ENCODE measurements at places on chromosomes 16 and 17. TPM values are rescaled to one million over a fixed set of nuclear protein-coding genes. Genes with fewer than 3 reads are reported as not detected.

DNA sequence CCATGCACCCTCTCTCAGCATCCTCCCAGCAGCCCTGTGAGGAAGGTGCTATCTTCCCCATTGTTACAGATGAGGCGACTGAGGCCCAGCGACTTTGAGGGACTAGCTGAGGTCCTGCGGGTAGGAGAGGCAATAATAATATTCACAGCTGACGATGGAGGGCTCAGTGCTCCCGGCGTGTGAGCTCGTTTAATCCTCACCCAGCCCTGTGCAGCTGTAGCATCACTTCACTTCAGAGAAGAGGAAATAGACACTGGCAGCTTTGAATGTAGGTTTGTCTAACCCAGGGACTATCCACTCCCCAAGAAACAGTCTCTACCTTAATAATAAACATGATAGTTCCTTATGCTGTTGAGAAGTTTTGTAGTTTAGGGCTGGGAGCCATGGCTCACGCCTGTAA lies 21.6 kb downstream of the LASP1 start:
- no peaks in the 10 kb centered on the region for H3K4me1 ChIP-seq
- no peak overlapping the region for H3K27ac ChIP-seq
- H3K27me3 ChIP-seq: no peaks in the 10 kb centered on the region
- no peak overlapping the region for H3K4me3 ChIP-seq

DNA sequence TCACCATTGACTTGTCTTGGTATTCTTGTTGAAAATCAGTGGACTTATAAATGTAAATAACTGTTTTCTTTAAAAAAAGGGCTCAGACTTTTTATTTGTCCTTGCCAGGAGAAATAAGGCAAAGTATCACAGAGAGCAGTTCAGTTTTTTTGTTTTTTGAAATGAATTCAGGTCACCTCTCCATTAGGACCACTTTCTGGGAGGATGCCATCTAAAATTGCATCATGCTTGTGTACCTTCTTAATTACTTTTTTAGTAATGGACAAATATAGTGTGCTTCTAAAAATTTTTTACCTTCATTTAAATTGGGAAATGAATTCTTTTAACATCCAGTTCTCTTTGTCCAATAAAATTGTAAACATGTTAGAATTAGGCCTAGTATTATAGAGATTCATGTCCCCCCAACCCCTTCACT lies 210.0 kb downstream of the BCAS3 start:
- H3K27me3 ChIP-seq: no peaks in the 10 kb centered on the region
- H3K27ac ChIP-seq: no peak overlapping the region
- no peak overlapping the region for H3K4me3 ChIP-seq
- no peaks in the 10 kb centered on the region for H3K4me1 ChIP-seq
- no peak for DNase-seq

DNA sequence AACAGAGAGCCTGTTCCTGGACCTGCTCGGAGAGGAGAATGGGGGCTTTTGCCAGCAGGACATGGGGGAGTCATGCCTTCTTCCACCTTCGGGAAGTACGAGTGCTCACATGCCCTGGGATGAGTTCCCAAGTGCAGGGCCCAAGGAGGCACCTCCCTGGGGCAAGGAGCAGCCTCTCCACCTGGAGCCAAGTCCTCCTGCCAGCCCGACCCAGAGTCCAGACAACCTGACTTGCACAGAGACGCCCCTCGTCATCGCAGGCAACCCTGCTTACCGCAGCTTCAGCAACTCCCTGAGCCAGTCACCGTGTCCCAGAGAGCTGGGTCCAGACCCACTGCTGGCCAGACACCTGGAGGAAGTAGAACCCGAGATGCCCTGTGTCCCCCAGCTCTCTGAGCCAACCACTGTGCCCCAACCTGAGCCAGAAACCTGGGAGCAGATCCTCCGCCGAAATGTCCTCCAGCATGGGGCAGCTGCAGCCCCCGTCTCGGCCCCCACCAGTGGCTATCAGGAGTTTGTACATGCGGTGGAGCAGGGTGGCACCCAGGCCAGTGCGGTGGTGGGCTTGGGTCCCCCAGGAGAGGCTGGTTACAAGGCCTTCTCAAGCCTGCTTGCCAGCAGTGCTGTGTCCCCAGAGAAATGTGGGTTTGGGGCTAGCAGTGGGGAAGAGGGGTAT lies 39.3 kb upstream of the IL21R start:
- no peak overlapping the region for H3K4me3 ChIP-seq
- no peak for DNase-seq
- no peak overlapping the region for H3K27ac ChIP-seq
- H3K4me1 ChIP-seq: no peaks in the 10 kb centered on the region
- H3K36me3 ChIP-seq: peaks cover 5% of the 10 kb centered on the region

KRT17 gene
- 126 TPM for polyA plus RNA-seq

DNA sequence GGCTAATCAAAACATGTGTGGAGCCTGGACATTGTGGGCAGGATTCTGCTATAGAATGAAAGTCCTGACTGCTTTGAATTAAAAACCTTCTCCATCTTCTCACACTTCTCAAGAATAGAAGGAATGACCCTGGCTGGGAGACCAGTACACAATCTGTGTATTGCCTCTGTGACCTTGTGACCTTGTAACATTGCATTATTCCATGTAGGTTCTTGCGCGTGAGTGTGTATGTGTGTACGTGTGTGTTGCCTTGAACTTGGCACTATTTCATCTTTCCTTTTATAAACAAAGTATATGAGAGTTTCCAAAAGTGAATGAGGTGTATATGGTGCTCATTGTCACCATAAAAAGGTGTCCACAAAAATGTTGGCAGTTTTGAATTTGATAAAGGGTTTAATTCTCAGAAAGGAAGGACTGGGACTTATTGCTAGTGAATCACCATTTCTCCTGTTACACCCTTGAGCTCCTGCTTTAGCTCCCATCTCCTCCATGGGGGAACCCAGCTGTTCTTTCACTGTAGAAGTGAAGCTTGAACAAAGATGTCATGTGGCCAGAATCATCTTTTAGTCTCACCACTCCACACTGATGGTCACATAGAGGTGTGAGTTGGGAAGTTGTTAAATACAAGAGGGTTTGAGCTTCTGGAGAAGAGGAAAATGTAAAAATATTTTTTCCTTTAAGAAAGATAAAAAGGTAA lies 244.9 kb downstream of the FTO start:
- peaks cover 6% of the 10 kb centered on the region for H3K4me1 ChIP-seq
- no peaks in the 10 kb centered on the region for H3K27me3 ChIP-seq
- no peak overlapping the region for H3K4me3 ChIP-seq
- no peak for DNase-seq
- H3K36me3 ChIP-seq: no peaks in the 10 kb centered on the region

GRCh38 chr17:2716649-2717048 lies 5.1 kb upstream of the CLUH start:
- no peak for DNase-seq
- no peaks in the 10 kb centered on the region for H3K36me3 ChIP-seq
- no peak overlapping the region for H3K27ac ChIP-seq
- no peak overlapping the region for H3K4me3 ChIP-seq
- H3K4me1 ChIP-seq: no peaks in the 10 kb centered on the region
- no peaks in the 10 kb centered on the region for H3K27me3 ChIP-seq

KCNH6 gene
- polyA plus RNA-seq: not detected

DNA sequence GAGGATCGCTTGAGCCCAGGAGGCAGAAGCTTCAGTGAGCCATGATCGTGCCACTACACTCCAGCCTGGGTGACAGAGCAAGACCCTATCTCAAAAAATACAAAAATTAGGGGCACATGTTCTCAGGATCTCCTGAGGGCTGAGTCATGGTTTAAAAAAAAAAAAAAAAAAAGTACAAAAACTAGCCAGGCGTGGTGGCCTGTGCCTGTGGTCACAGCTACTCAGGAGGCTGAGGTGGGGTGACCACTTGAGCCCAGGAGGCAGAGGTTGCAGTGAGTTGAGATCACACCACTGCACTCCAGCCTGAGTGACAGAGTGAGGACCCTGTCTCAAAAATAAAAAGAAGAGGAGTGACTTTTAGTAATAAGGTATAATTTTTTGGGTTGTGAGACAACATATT lies 16.9 kb downstream of the BLMH start:
- H3K36me3 ChIP-seq: peaks cover 7% of the 10 kb centered on the region
- no peaks in the 10 kb centered on the region for H3K4me1 ChIP-seq
- no peak for DNase-seq
- H3K4me3 ChIP-seq: no peak overlapping the region
- no peak overlapping the region for H3K27ac ChIP-seq

DRC3 gene
- polyA plus RNA-seq: 7.9 TPM

GRCh38 chr17:32285746-32286517 lies 20.3 kb downstream of the RHBDL3 start:
- no peaks in the 10 kb centered on the region for H3K36me3 ChIP-seq
- H3K27me3 ChIP-seq: no peaks in the 10 kb centered on the region
- no peaks in the 10 kb centered on the region for H3K4me1 ChIP-seq

DNA sequence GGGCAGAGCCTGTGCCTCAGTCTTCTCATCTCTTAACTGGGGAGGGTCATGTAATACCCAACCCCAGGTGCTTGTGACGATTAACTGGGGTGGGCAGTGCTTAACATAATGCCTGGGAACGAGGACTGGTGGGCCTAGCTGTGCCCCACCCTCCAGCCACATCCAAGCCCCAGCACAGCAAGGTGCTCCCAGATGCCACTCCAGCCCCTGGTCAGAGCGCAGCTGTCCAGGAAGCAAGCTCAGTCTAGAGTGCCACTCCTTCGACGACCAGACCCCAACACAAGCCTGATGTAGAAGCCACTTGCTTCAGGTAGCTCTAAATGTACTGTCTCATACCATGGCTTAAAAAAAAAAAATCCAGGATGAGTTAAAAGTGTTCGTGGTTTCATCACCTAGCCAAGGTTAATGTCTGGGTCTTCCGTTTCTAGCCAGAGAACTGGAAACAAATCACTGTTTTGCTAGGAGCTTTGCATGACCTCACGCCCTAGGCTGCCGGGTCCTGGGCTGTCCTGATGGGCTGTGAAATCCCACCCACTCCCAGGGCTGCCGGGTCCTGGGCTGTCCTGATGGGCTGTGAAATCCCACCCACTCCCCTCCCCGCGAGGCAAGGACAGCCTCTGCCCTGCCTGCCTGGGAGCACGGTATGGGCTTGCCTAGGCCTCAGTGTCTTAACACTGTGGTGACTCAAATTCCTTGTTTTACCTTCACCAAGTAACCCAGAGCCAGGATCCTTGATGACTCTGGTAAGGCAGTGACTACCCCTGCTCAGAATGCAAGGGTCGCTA lies 7.7 kb downstream of the MIEF2 start:
- H3K4me1 ChIP-seq: no peaks in the 10 kb centered on the region
- DNase-seq: no peak
- H3K27me3 ChIP-seq: no peaks in the 10 kb centered on the region

DNA sequence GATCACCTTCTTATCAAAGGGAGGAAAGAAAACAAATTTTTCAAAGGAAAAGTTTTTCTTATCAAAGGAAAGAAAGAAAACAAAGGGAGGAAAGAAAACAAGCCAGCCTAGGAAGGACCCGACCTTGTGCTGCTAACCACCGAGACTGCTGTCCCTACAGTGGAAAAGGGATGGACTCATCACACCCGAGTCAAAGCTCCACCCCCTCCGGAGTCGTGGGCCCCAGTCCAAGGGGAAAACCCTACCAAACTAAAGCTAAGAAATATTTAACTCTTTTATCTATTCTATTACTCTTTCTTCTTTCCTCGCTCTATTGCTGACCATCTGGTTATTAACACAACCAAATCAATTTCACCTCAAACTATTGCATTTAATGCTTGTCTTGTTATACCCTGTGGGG lies 6.1 kb upstream of the ENDOV start:
- no peaks in the 10 kb centered on the region for H3K4me1 ChIP-seq
- no peaks in the 10 kb centered on the region for H3K36me3 ChIP-seq
- no peak for DNase-seq
- no peaks in the 10 kb centered on the region for H3K27me3 ChIP-seq
- H3K27ac ChIP-seq: no peak overlapping the region

DNA sequence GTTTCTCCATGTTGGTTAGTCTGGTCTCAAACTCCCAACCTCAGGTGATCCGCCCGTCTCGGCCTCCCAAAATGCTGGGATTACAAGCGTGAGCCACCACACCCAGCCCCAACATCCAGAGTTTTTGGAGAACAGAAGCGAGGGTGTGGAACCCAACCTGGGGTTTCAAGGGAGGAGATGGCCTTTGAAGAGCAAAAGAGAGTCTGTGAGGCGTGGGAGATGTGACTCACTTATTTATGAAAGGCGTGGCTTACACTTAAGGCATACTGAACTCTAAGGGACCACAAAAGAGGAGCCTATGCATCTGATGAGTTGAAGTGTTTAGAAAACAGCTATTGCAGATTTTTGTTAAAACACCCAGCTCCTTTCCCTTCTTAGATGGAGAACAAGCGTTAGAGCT lies 18.9 kb downstream of the ARSG start:
- H3K27me3 ChIP-seq: no peaks in the 10 kb centered on the region
- DNase-seq: no peak
- H3K4me1 ChIP-seq: no peaks in the 10 kb centered on the region
- no peak overlapping the region for H3K27ac ChIP-seq
- no peak overlapping the region for H3K4me3 ChIP-seq
- H3K36me3 ChIP-seq: no peaks in the 10 kb centered on the region

MYH2 gene
- 0.05 TPM for polyA plus RNA-seq

EME1 gene
- 0.49 TPM for polyA plus RNA-seq

- no peak overlapping the region for H3K27ac ChIP-seq
- H3K4me3 ChIP-seq: no peak overlapping the region
- H3K4me1 ChIP-seq: no peaks in the 10 kb centered on the region
- no peak for DNase-seq
Observed at GRCh38 chr17:33615861-33616260, 322.8 kb upstream of the ASIC2 start.

GRCh38 chr16:49621241-49622083 lies 234.4 kb downstream of the ZNF423 start:
- H3K36me3 ChIP-seq: no peaks in the 10 kb centered on the region
- peaks cover 5% of the 10 kb centered on the region for H3K4me1 ChIP-seq
- DNase-seq: peak; percentile 69
- H3K27ac ChIP-seq: peak overlapping the region; percentile 86

DNA sequence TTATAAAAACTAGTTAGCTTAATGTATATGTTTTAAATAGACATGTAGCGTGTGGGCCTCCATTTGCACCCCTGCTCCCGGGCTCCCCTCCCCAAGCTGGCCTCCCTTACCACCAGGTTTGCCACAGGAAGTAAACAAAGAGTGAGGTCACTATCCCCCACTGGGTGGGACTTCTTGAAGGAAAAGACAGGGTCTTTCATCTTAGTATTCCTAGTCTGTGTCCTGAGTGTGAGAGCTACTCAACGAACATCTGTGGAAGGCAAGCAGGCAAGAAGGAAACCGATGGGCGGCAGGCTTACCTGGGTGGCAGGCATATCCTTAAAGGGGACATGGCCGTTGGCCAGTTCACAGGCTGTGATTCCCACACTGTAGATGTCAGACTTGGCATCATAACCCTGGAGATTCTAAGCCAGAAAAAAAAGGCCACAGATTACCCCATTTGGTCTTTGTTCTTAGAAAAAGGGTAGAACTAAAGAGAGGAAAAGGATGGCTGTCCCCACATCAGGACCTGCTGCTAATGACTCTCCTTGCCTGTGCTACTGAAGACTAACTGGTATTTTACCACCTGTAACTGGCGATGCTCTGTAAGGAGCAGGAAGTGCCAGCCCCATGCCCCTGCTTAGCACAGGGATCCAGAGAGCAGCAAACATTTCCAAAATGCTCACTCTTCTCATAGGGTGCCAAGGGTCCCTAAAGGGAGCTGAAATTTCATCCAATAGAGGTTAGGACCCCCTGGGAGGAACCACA lies 6.6 kb upstream of the LIMD2 start:
- no peaks in the 10 kb centered on the region for H3K4me1 ChIP-seq
- no peak for DNase-seq
- peaks cover 11% of the 10 kb centered on the region for H3K36me3 ChIP-seq
- H3K4me3 ChIP-seq: no peak overlapping the region
- H3K27me3 ChIP-seq: no peaks in the 10 kb centered on the region
- no peak overlapping the region for H3K27ac ChIP-seq

GRCh38 chr17:14429084-14429483 lies 128.2 kb downstream of the HS3ST3B1 start:
- no peak overlapping the region for H3K4me3 ChIP-seq
- H3K27me3 ChIP-seq: no peaks in the 10 kb centered on the region
- H3K4me1 ChIP-seq: no peaks in the 10 kb centered on the region

Measured in aorta (tissue), 5 donors.